ENCODE measurements at places on chromosomes 1 and 21.

- no peak for DNase-seq
These were observed 110.5 kb downstream of the TOMM20 start for GRCh38 chr1:235018161-235018560.

GRCh38 chr1:112304612-112305011 is 91.4 kb upstream of the CTTNBP2NL start:
- DNase-seq: no peak

GRCh38 chr1:67094191-67094590 is 40.2 kb upstream of the SLC35D1 start:
- no peak for DNase-seq

DNA sequence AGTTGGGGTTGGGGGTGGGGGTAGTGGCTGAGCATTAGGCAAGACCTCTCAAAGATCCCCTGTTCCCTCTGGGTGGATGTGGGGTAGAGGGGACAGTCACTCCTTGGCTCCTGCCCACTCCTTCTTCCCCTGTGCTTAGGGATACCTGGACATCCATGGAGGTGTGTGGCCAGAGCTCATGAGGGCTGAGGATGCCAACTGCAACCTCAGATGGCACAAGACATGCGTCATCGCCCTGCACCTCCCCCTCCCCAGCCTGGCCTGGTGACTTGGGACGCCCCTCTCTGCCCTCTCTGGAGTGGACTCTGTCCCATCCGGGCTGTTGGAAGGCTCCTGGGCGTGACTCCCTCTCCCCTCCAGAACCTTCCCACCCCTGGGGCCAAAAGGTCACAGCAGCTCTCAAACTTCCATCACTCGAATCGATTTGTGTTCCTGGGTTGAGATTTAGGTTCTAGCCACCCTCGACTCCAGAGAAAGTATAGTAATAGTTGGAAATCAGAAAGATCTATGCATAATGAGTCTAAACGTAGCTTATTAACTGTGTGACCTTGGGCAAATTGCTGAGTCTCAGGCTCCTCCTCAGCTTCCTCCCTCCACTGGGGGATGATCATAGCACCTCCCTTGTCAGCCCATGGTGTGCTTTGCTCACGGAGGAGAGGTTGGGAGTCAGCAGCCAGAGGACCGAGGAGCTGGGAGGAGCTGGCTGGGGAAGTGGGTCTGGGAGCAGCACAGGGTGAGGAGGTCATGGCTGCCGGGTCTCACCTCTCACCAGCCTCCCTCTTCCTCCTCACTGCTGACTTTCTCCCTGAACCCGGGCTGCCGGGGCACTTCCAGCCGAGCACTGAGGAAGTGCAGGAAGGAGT is 2.2 kb upstream of the PTPN7 start:
- DNase-seq: no peak

- peak; percentile 9 for DNase-seq
These were observed 56.9 kb downstream of the MIER1 start for GRCh38 chr1:66981679-66982078.

- peak; percentile 71 for DNase-seq
These were observed 22.6 kb upstream of the RNF187 start for GRCh38 chr1:228464487-228464983.

Data from stimulated activated CD4-positive, alpha-beta T cell treated with anti-CD3 and anti-CD28 coated beads, Interleukin-15, amount 100 ng/mL, for 1 hour (primary cell).